ENCODE measurements at places on chromosomes 2 and 18.

DNA sequence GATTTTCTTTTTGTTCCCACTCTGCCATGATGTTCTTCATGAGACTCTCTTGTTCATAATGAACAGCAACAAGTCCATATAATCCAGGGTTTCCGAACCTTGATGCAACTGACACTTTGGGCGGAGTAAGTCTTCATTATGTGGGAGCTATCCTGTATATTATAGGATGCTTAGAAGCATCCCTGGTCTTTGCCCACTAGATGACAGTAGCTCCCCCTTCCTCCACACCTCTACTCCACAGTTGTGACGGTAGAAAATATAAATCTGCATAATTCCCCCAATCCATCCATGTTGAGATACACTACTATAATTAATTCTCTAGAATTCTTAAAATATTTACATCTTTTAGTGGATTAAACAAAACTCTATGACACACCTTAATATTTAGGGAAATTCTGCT is 482.2 kb upstream of the CELF4 start:
- DNase-seq: no peak

- no peak for DNase-seq
These were observed 65.3 kb downstream of the CXCR4 start for GRCh38 chr2:136052369-136053362.

DNA sequence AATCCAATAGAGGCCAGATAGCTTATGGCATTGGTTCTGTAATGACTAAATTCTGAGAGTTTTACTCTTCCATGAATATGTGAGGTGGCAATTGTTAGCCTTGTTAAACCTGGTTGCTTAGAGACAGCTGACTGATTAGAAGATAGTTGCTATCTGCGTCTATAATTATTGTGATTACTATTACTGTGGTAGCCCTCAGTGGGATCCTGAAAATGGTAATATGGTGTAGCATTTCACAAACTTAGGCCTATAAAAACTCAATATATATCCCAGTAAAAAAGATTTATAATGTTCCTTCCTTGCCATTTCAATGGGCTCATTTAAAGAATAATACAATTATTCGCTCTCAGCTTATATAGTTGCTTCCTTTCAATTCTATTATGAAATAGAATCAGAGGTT is 405.8 kb upstream of the CDH2 start:
- no peak for DNase-seq

GRCh38 chr2:191010887-191011885 is 2.8 kb downstream of the STAT1 start:
- no peak for DNase-seq

GRCh38 chr18:73212442-73212841 is 344.7 kb upstream of the NETO1 start:
- no peak for DNase-seq

- no peak for DNase-seq
These were observed 58.0 kb upstream of the EDAR start for GRCh38 chr2:109046925-109047508.

GRCh38 chr18:47689371-47689770 is 241.1 kb downstream of the SMAD2 start:
- DNase-seq: no peak

GRCh38 chr2:65169760-65170136 is 39.8 kb upstream of the RAB1A start:
- DNase-seq: no peak

GRCh38 chr2:63790491-63790890 is 51.2 kb upstream of the UGP2 start:
- DNase-seq: no peak

- DNase-seq: no peak
These were observed 7.6 kb upstream of the DSG2 start for GRCh38 chr18:31490387-31490786.

Data from activated CD4-positive, alpha-beta T cell treated with anti-CD3 and anti-CD28 coated beads, Interleukin-2, amount 50 U/mL, for 4 hours (primary cell).